NCI-H345 (cell line): ENCODE measurements at places on chromosomes 16 and 17.
A peak's percentile ranks its signal among the peaks of the same experiment; 100 is the strongest.

GRCh38 chr16:88468275-88469129, 15.4 kb downstream of the ZFPM1 start:
- no peak for DNase-seq

DNA sequence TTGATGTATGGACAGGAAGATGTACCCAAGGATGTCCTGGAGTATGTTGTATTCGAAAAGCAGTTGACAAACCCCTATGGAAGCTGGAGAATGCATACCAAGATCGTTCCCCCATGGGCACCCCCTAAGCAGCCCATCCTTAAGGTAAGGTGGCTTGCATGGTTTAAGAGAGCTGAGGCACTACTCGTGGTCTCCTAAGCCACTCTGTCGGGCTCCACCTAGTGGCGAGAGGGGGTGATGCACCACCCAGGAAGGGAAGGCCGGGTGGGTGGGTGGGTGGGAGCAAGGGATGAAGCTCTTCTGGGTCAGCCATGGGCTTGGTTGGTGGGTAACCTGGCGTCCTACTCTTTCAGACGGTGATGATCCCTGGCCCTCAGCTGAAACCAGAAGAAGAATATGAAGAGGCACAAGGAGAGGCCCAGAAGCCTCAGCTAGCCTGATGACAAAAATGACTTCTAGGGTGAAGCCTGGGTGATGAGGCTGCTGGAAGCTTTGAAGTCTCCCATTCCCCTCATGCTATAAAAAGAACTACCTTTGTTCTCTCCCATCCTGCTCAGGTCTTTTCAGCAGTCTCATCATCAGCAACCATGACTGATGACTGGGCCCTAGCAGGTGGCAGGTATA, 21.5 kb downstream of the GPR179 start:
- peak; percentile 45 for DNase-seq

- no peak for DNase-seq
These were observed 59.0 kb downstream of the KPNA2 start for GRCh38 chr17:68094481-68095078.

- DNase-seq: no peak
These were observed at the start of gene MT1A for GRCh38 chr16:56637814-56638750. Gene MT1A (plus strand): TSS chr16:56638666. CDS start chr16:56638739, 73 bp downstream.

- no peak for DNase-seq
These were observed 10.9 kb downstream of the SLC35G3 start for GRCh38 chr17:35183332-35183731.

GRCh38 chr17:69551212-69552010, 136.9 kb downstream of the MAP2K6 start:
- no peak for DNase-seq

DNA sequence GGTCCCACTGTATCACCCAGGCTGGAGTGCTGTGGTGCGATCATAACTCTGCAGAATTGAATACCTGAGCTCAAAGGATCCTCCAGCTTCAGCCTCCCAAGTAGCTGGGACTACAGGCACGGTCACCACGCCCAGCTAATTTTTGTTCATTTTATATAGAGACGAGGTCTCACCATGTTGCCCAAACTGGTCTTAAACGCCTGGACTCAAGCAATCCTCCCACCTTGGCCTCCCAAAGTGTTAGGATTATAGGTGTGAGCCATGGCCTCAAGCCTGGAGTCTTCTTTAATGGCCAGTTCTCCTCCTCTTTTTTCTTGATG, 484 bp downstream of the CD300LB start:
- DNase-seq: no peak

DNA sequence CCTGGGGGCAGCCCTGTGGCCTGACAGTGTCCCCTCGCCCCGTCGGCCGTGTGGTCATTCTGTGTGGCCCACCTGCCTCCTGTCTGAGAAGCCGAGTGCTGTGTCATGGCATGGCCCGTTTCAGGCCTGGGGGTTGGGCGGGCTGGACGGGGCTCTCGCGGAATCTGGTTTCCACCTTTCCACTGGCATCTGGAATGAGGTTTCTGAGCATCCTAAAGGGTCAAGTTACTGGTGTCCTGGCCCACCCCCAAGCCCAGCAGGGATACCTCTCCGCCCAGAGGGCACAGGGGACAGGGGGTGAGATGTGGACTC, 7.8 kb downstream of the DBNDD1 start:
- DNase-seq: no peak

- no peak for DNase-seq
These were observed 6.0 kb upstream of the CBX8 start for GRCh38 chr17:79802736-79803420.

DNA sequence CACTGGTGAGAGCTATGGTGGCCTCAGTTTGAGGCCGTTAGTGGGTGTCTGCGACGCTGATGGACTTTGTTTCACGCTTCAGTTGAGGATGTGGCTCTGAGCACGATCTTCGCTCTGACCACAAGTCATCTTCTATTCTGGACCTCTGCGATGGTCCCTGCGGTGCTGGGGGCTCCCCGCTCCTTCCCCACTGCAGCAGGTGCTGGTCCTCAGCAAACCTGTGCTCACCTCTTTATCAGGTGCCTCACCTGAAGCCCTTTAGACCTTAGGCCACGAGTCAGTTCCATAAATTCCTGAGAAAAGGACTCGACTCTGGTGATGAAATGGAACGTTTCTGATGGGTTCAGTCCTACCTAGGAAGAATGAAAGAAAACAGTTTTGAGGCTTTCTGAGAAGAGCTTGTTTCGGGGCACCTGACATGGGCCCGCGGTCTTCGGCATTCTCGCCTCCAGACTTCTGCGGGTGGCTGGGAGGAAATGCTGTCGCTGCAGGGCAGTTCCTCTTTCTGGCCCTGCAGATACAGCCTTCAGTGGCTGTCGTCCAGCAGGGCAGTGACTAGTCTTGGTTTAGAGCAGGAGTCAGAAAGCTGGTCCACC, 4.7 kb downstream of the KCTD5 start:
- DNase-seq: no peak

DNA sequence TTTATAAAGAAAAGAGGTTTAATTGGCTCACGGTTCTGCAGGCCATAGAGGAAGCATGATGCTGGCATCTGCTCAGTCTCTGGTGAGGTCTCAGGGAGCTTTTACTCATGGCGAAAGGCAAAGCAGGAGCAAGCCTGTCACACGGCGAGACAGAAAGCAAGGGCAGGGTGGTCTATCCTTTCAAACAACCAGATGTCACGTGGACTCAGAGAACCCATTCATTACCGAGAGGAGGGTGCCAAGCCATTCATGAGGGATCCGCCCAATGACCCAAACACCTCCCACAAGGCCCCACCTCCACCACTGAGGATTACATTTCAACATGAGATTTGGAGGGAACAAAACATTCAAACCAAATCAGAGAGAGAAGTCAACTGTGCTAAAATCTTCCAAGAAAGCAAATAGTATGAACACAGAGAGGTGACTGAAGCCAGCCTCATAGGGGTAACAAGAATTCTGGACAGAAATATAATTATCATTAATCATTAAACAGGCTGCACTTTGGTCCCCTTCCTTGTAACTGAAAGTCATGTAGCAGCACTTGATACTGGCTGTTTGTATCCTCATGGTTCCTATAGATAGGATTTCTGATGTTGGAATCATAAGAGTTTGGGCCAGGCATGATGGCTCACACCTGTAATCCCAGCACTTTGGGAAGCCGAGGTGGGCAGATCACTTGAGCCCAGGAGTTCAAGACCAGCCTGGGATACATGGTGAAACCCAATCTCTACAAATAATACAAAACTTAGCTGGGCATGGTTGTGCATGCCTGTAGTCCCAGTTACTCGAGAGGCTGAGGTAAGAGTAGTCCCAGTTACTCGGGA, 52.5 kb upstream of the B4GALNT2 start:
- DNase-seq: no peak

DNA sequence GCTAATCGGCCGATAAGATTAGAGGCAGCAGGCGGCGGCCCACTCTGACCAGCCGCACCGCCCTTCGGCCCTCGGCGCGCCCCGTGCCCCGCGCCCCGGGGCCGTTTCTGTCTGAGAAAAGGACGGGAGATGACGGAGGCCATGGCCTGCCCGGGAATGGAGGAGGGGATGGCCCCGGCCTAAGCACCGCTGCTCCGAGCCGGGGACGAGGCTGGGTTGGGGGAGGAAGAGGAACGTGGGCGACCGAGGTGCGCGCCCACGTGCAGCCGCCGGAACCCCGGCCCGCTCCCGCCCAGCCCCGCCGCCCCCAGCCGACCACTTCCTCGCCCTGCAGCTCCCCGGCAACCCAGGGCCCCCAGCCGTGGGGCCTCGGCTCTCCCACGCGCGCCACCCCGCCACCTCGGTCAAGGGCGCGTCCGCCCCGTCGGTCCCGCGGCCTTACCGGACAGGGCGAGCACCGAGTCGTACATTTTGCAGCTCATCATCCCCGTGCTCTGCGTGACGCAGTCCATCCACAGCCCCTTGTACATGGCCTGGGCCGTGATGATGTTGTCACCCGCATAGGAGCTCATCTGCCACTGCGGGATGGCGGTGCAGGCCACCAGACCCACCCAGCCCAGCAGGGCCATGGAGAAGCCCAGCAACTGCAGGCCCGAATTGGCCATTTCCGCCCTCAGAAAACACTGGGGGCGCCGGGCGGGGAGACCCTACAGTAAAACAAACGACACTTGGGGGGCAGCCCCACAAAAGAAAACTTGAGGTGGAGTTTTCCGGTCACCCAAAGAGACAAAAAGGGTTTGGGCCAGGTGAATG, 693 bp downstream of the CLDN7 start:
- no peak for DNase-seq

GRCh38 chr16:71565812-71566700, 10.8 kb downstream of the TAT start:
- no peak for DNase-seq

- DNase-seq: no peak
These were observed 364.5 kb upstream of the XYLT1 start for GRCh38 chr16:17835118-17835876.

DNA sequence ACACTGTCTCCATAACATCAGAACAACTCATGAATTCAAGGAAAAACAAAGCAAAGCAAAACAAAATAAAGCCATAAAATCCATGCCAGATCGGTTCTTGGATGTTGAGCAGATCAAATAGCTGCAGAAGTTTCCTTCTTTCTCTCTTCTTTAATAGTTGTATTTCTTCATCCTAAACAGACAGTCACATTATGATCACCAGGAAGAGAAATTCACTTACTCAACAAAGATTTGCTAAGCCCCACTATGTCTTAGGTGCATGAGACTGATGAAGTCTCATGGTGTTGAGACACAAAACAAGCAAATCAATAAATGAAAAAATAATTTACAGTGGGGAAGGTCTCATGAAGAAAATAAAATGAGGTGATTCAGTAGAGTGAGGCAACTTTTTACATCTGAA, 72.8 kb downstream of the WIPI1 start:
- no peak for DNase-seq
